Motor neuron (in vitro differentiated cells): ENCODE measurements at places on chromosomes 5 and 9. TPM values are rescaled to one million over a fixed set of nuclear protein-coding genes. Genes with fewer than 3 reads are reported as not detected.

Gene ANKRD20A1
- 2.4 and 3.4 TPM in 2 replicates for total RNA-seq

Gene TAF1L
- 0.09 and 0.77 TPM in 2 replicates for total RNA-seq

Gene MCC
- 8.7 and 8.8 TPM in 2 replicates for total RNA-seq

Gene SPAAR
- total RNA-seq, result 0.25 TPM in 1 of 2 replicates, not detected in the other

Gene FAXDC2
- 2.3 and 2.8 TPM in 2 replicates for total RNA-seq

Gene NLN
- total RNA-seq, result 20.0 and 21.6 TPM in 2 replicates

Gene PRRC2B
- total RNA-seq, result 178 and 206 TPM in 2 replicates

Gene PCDHB2
- 0.36 and 0.43 TPM in 2 replicates for total RNA-seq

Gene SEMA6A
- 35.0 and 35.9 TPM in 2 replicates for total RNA-seq

Gene SURF1
- total RNA-seq, result 36.1 and 40.1 TPM in 2 replicates

Gene SPATA31C1
- total RNA-seq, result 0.93 TPM in 1 of 2 replicates, not detected in the other

Gene ANKRD33B
- 5.5 and 5.6 TPM in 2 replicates for total RNA-seq
